ENCODE measurements at places on chromosomes 16 and 17.

GRCh38 chr17:68705714-68706076 lies 104.5 kb upstream of the FAM20A start:
- no peak for DNase-seq

- DNase-seq = no peak
Measured at GRCh38 chr16:25895380-25895779, 203.6 kb downstream of the HS3ST4 start.

GRCh38 chr16:4433914-4434787 lies 8.5 kb downstream of the DNAJA3 start:
- no peak for DNase-seq

DNA sequence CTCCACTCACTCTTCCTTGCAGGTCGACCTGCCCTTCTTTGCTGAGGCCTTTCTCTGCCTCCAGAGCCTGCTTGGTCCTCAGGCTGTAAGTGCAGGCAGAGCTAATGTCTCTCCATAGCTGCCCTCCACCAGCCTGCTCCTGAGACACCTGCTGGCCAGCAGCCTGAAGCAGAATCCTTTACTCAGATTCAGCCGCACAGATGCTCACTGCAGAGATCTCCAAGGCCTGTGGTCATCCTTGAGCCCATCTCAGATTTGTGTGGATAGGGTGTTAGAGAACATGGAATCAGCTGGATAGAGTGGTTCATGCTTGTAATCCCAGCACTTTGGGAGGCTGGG lies 11.5 kb downstream of the DEXI start:
- DNase-seq = no peak

- DNase-seq = no peak
Measured at GRCh38 chr16:26715969-26716368, 350.8 kb upstream of the C16orf82 start.

DNA sequence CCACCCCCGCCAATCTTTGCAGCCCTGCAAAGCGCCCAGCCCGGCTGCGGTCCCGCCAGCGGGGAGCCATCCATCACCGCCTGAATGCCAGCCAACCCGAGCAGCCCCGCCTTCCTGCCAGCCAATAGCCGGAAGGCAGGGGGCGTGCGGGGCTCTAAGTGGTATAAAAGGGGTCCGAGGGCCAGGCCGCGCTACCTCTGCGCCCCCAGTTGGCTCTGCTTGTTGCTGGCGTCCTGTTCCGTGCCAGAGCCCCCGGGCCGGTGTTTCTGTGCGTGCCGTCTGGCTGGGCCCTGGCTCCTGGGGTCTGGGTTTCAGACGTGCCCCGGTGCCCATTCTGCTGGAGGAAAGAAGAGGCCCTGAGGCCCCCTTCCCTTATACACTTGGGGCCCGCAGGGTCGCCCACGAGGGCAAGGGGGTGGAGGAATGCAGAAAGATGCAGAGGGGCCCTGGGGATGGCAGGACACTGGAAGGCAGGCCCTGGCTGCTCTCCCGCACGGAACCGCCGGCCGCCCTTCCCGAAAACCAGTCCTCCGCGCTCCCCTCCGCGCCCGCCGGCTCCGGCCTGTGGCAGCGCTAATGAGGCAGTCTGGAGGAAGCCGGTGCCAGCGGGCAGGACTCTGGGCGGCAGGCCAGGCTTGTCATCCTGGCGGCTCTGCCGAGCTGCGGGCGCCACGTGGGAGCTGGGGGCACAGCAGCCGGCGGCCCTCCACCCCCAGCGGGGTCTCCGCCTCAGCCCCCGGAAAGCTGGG lies 14.0 kb downstream of the COPZ2 start:
- no peak for DNase-seq

- DNase-seq = no peak
Measured at GRCh38 chr16:74264811-74265210, 31.8 kb upstream of the PSMD7 start.

- no peak for DNase-seq
Measured at GRCh38 chr17:8359769-8360168, 16.7 kb downstream of the KRABD2 start.

DNA sequence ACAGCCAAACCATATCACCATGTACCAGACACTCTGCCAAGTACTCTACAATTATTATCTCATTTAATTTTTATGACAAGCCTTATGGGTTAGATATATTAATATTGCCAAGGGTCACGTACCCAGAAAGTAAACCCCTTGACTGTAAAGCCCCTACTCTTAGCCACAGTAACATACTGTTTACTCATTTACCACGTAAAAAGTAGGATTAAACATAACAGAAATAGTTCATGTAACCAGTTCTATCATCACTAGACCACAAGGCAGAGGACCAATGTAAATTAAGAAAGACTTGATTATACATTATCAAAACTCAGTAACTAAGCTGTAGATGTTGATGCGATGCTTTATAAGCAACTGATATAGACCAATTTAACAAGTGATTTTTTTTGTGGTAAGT lies 101.5 kb upstream of the CNTNAP4 start:
- no peak for DNase-seq

- DNase-seq = no peak
Measured at GRCh38 chr17:31431098-31431851, 39.8 kb downstream of the RAB11FIP4 start.

GRCh38 chr17:80968602-80969029 lies 23.0 kb upstream of the CHMP6 start:
- no peak for DNase-seq

DNA sequence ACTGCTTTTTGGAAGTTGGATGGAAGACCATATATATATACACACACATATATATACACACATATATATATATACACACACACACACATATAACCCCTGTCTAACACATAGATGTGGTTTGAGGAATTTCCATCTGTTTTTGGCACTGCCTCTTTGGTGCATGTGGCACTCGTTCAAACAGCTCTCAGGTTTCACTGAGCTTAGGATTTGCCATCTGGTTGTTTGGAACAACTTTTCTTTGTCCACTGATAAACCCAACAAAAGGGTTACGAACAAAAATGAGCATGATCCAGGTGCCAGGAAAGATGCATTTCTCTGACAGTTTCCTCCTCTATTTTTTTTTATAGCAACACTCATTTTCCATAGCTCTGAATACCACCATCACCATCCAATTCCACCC lies 14.6 kb upstream of the KCNJ16 start:
- DNase-seq = no peak
